ENCODE measurements at places on chromosomes 12 and 14.

DNA sequence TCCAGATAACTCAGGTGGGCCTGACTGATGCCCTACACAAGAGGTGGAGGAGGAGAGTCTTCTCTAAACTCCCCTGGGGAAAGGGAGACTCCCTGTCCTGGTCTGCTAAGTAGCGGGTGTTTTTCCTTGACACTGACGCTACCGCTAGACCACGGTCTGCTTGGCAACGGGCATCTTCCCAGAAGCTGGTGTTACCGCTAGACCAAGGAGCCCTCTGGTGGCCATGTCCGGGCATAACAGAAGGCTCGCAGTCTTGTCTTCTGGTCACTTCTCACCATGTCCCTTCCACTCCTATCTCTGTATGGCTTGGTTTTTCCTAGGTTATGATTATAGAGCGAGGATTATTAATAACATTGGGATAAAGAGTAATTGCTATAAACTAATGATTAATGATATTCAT lies 965.5 kb downstream of the TMEM121 start:
- DNase-seq: peak; percentile 25

- no peak for DNase-seq
Observed at GRCh38 chr12:3597526-3598210, 106.7 kb downstream of the PRMT8 start.

GRCh38 chr12:19169222-19169621 lies 39.7 kb downstream of the PLEKHA5 start:
- no peak for DNase-seq

- DNase-seq: no peak
Observed at GRCh38 chr12:26402648-26403047, 207.3 kb downstream of the SSPN start.

GRCh38 chr12:122999986-123000420 lies 19.5 kb downstream of the ARL6IP4 start:
- no peak for DNase-seq

GRCh38 chr12:115660211-115660805 lies 617.2 kb downstream of the MED13L start:
- DNase-seq: no peak

- no peak for DNase-seq
Observed at GRCh38 chr14:94771906-94772490, 2.1 kb upstream of the GSC start.

DNA sequence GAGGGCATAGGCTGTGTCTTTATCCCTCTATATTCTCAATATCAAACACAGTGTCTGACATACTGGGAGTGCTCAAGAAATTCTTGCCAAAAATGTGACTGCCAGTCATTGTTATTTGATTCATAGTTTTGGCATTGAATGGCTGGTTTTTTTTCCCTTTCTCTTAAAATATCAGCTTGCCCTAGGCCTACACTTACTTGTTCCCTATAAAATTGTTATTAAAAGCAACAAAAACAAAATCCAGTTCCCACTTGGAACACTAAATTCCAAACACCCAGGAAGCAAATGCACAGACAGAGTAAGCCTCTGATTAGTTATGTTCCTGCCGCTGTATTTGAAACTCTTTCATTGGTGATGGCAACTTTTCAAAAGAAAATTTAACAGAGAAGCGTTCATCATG lies 110.7 kb downstream of the WIF1 start:
- DNase-seq: no peak

DNA sequence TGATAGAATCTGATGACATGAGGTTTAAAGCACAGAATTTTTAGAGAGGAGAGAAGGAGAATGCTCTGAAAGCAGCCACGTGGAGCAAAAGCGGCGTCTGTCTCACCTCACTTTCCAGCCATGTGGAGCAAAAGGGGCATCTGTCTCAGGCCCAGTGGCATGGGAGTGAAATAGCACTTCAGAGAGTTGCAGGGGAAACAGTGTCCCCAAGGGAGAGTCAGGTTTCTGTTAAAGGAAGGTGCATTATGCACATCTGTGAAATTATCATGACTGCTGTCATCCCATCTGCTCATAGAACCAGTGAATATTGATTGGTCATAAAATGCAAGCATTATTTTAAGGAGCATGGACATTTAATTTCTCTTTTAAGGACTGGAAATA lies 124.0 kb downstream of the BICD1 start:
- no peak for DNase-seq

DNA sequence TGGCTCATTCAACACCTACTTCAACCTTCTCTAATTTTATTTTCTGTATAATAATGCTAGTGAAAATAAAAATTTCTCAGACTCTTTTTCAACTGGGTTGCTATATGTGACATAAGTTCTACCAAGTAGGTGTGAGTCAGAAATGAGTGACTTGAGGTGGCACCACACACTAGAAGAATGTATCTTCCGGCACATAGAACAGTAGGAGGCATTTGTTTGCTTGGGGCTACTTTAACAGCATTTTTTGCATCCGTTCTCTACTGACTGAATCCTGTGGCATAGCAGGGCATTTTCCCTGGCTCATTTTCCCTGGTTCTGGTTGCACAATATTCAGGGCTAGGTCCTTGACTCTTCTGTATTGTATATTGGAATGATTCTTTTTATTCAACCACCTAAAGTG lies 194.0 kb upstream of the SLC16A7 start:
- no peak for DNase-seq

DNA sequence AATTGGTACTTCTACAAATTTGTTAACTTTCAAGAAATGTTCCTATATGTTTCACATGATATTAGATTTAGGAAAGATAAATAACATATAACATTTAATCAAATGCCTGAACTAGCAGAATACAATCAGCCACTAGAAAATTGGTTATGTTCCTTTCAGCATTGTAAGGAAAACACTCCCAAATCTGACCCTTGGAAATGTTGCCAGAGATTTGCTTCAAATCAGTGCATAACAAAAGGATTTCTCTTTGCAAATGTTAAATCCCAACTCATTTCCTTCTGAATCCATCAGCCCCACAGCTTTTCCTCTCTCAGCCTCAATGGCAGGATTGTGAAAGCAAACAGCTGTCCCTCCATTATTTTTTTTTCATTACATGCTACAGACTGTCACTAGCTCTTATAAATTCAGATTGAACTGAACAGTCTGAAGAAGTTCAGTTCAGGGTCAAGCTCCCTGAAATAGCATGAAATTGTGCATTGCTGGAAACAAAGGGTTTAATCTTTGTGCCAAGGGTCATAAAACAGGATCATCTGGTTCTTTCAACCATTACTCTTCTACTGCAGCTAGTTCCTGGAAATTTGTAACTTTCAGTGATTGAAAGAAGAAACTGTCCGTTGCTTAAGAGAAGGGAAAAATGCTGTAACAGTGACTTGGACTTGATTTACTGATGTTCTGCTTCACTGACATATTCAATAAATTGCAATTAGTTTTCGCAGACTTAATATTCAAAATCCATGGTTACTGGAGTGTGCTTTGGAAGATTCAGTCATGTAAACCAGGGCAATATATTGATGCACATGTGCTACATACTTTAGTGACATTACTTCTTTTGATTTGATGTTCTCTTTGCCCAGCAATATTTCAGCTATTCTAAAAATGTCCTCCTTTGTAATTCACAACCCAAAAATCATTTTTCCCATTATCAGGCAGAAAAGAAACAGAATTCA lies 246.4 kb downstream of the RPL10L start:
- DNase-seq: no peak

GRCh38 chr14:97993508-97994019 lies 1196.4 kb downstream of the VRK1 start:
- DNase-seq: no peak

GRCh38 chr14:34135492-34135891 lies 184.6 kb upstream of the EGLN3 start:
- DNase-seq: no peak

- no peak for DNase-seq
Observed at GRCh38 chr14:27236601-27237000, 638.8 kb upstream of the NOVA1 start.

- DNase-seq: no peak
Observed at GRCh38 chr12:105773471-105773870, 365.3 kb downstream of the NUAK1 start.

- DNase-seq: no peak
Observed at GRCh38 chr14:54570047-54570446, 3.1 kb downstream of the SAMD4A start.

- DNase-seq: no peak
Observed at GRCh38 chr14:104953097-104953496, 25.1 kb downstream of the AHNAK2 start.

DNA sequence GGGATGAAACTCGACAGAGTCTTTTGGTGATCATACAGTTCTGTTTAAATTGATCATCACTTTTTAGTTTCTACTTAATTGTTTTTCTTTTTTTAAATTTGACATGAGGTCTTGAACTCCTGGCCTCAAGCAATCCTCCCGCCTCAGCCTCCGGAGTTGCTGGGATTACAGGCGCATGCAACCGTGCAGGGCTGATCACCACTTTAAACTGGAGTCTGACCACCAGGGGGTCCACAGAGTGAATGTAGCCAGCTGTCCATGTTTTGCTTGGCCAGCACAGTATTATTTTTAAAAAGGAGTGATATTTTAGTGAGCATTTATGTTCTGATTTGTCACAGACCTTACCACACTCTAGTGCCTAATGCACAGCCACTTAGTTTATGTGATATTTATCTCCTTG lies 10.7 kb downstream of the DAAM1 start:
- no peak for DNase-seq

DNA sequence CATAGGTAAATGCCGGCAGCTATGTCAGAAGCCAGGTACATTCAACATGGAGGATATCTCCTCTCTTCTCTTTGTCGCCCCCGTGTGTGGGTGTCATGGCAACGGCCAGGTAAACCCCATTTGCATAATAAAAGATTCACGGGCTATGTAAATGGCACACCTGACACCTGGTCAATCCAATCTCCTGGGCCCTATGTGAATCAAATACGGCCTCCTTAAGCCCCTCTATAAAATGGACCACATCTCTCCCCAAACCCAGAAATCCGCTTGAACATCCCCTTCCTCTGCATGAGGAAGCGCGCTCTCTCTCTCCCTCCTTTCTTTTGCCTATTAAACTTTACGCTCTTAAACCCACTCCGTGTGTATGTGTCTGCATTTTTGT lies 363.7 kb downstream of the SOX5 start:
- no peak for DNase-seq

DNA sequence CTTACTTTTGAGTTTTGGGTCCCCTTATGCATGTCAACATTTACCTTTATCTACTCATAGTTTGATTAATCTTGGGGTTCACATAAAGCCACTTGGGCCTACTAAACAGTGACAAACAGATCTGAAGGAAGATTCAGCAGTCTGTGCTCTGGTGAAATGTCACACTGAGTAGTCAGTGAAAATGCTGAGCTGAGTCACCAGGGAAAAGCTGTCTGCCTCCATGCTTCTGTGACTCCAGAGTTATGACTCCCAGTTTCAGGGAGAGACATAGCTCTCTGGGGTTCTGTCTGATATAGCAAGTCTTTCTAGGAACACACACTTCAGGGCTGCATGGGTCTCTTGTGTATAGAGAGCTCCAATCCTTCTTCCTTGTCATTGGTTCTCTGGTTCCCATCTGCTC lies 406.3 kb upstream of the FAR2 start:
- no peak for DNase-seq

- no peak for DNase-seq
Observed at GRCh38 chr12:121398355-121398754, 1.6 kb upstream of the RNF34 start.

GRCh38 chr12:48532601-48533000 lies 7.2 kb downstream of the OR8S1 start:
- DNase-seq: no peak

DNA sequence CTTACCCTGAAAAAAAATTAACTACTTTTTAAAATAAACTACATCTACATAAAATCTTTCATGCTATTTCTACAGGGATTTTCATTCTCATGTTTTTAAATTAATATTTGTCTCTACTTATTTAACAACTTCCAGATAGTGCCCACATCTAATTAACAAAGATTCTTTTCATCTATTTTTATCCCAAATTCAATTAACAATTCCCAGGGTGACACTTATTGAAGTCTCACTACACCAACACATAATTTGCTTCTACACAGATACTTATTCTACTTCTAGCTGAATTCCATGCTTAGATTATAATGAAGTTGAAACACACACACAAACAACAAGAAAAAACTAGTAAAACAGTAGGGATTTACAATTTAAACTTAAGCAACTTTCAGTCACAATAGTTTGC lies 336.6 kb downstream of the ACSS3 start:
- DNase-seq: no peak

DNA sequence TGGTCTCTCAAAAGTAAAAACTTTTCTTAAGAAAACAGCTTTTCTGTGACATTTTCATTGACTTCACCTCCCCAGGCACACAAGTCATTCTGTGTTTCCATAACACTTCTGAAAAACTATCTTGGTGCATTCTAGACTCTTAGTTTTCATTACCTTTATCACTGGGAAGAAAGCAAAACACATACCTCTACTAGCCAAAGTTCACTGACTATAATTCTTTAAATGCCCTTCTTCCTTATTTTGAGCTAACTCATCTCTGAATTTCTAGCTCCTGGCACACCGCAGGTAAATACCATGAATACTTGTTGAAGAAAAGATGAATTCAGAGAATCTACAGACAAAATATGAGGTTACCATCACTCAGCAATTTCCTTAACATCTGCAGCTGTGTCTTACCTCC lies 21.1 kb downstream of the MLH3 start:
- no peak for DNase-seq

GRCh38 chr14:54040846-54041245 lies 84.2 kb upstream of the BMP4 start:
- no peak for DNase-seq

DNA sequence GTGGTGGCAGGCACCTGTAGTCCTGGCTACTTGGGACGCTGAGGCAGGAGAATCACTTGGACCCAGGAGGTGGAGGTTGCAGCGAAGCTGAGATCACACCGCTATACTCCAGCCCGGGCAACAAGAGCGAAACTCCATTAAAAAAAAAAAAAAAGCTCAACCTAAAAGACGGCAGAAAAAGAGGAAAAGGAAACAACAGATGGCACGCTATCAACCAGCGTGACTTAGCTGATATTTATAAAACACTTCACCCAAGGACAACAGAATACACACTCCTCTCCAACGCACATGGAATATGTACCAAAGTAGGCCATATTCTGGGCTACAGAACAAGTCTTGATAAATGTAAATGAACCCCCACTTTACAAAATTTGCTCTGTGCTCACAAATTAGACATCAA lies 34.0 kb upstream of the CLMN start:
- DNase-seq: no peak

- DNase-seq: no peak
Observed at GRCh38 chr14:102419716-102420115, 57.0 kb downstream of the TECPR2 start.

- DNase-seq: no peak
Observed at GRCh38 chr12:25887367-25887766, 71.1 kb upstream of the RASSF8 start.

DNA sequence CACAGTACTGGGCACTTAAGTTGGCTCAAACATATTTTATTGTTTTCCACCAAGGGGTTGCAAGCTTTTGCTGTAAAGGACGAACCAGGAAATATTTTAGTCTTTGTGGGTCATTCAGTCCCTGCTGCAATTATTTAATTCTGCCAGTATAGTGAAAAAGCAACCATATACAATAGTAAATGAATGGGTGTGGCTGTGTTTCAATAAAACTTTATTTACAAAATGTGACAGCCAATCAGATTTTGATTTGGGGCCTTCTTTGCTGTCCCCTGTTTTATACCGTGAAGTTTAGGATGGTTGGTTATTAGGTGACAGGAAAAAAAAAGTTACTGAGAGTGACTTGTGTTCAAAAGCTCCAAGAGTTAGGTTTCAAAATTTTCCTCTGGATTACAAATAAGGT lies 956.4 kb downstream of the AACS start:
- DNase-seq: no peak

GRCh38 chr12:21308785-21309184 lies 25.9 kb downstream of the SLCO1A2 start:
- DNase-seq: no peak

- DNase-seq: no peak
Observed at GRCh38 chr14:34906287-34906686, 31.1 kb upstream of the BAZ1A start.
